AG04450 (cell line): ENCODE measurements at places on chromosomes 7 and 10.

DNA sequence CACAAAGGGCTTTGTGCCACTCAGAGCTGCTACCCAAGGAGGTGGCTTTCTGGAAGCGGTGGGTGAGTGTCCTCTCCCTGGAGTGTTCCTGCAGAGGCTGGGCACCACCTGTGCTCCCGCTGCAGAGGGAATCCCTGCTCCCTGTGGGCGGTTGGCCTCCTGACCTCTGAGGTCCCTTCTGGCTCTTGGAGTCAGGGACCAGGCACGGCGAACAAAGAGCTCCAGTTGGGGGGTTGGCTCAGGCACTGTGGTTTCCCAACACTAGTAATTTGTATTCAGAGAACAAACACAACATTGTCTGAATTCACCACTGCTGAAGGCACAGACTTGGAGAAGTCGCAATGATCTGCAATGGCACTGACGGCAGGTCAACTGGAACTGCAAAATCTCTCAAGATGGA lies 328.9 kb downstream of the PRPF18 start:
- DNase-seq = no peak

DNA sequence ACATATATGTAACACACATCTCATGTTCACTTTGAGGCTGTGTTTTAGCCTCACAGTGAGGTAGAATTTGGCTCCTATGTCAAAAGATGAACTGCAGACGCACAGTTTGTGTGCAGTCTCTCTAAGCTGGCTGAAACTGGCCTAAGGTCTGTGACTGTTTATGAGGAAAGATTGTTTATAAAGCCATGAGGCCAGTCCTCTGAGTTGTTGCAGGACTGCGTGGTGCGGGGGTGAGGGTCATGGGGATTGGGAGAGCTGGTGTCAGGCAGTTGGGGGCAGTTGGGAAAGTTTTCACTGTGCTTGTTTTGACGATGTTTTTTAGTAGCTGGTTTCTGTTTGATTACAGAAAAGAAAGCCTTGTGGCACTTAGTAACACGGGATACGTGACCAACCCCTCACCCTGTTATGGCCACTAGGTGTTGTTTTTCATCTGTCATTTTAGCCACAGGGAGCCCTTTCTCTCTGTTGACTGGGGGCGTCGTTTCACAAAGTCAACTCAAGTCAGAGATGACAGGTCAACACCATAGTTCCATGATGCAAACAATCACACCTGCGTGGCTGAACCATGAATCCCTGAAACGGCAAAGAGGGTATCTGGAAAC lies 310.9 kb downstream of the CCDC3 start:
- no peak for DNase-seq

- DNase-seq = no peak
Observed at GRCh38 chr10:59268460-59268859, 92.0 kb downstream of the PHYHIPL start.

- DNase-seq = no peak
Observed at GRCh38 chr10:80536361-80536835, 1.3 kb upstream of the SH2D4B start.

GRCh38 chr7:126790763-126791162 lies 462.0 kb downstream of the GRM8 start:
- DNase-seq = no peak

GRCh38 chr10:58384095-58384494 lies 1.1 kb upstream of the TFAM start:
- DNase-seq = no peak

- DNase-seq = no peak
Observed at GRCh38 chr7:32094516-32094915, 24.3 kb upstream of the PDE1C start.

GRCh38 chr10:76125900-76126299 lies 694.5 kb downstream of the LRMDA start:
- no peak for DNase-seq

DNA sequence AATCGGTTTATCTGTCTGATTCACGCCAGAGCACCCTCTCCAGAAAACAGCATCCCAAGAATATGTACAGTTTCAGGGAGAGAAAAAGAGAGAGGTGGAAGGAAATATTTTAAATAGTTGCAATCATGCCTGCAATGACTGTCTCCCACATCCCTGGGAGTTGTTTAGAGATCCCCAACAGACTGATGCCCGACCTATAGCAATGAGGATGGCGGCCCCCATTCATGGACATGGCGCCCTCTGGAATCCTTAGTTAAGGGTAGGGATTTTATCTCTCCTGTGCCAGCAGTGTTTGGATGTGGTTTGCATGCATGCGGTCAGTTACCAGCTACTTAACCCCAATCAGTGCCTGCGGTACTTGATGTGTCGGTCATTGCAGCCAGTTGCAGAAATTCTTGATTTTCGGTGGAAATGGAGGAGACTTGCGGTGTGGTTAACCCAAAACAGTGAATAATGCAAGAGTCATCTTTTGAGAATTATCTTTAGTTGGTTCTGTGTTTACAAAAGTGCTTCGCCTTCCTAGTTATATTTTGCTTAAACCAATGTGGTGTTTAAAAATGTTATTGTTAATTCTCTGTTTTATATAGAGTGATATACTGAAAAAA lies 186.0 kb upstream of the TCF7L2 start:
- DNase-seq = peak; percentile 51

DNA sequence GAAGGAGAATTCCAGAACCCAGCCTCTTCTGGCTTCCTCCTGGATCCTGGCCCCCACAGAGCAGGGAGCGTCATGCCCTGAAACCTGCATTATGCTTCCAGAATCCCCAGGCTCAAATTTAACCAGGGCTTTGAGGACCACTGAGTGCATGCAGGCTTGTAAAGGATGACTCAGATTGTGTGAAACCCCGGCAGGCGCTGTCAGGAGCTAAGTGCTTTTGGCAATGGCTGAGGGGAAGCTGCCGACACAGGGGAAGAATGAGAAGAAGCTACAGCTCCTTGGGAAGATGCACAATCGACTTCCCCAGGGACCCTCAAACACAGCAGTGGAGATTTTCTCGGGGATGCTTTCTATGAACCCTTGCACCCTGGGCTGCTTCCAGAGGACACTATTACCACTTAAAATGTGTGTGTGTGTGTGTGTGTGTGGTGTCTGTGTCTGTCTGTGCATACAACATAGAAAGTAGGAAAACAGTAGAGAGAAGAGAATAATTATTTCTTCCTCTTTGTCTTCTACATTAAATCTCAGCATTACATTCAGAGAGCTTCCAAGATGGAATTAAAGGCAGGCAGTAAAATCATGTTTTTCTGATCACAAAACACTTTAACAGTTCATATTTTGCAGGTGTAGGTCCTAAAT lies 183.5 kb upstream of the INHBA start:
- peak; percentile 66 for DNase-seq

DNA sequence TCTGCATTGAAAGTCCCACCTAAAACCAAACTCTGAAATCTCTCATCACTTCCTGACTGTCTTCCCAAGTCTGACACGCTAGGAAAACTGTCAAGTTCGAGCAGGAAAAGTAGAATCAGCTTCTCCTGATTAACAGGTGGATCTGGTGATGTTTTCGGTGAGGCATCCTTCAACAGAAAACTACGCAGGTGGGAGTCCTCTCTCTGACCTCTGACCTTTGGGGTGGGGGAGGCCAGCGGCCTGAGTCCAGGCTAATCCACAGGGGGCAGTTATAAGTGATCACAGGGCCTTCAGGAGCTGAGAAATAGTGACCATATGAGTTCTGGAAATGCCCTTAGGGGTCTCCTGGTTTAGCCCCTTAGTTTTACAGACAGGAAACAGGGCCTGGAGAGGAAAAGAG lies 13.4 kb upstream of the NPFFR1 start:
- no peak for DNase-seq

- peak; percentile 11 for DNase-seq
Observed at GRCh38 chr10:129622736-129623135, 155.7 kb downstream of the MGMT start.

DNA sequence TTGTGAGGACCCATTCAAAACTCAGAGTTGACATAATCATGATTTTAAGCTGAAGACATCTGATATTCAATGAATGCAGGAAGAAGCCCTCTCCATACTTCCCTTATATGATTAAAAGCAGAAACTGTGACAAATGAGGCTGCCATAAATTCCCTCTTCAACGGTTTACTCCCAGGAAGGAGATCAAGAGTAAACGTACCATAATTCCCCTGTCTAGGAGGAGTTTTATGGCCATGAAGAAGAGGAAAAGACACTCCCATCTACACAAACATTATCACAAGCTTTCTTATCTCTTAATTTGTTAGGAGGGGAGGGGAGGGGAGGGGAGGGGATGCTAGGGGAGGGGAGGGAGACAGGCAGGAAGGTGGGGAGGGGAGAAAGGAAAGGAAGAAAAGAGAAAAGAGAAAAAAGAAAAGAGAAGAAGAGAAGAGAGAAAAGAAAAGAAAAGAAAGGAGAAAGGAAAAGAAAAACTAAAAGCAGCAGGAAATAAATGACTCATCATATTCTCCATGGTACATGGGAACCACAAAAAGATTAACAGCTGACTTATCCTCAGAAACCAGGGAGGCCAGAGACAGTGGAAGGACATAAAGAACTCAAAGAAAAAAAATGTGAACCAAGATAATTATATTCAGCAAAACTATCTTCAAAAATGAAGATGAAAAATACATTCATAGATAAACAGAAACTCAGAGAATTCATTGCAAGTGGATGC lies 121.6 kb downstream of the ALOX5 start:
- no peak for DNase-seq

- no peak for DNase-seq
Observed at GRCh38 chr10:79433324-79434222, 11.9 kb downstream of the ZCCHC24 start.

- DNase-seq = peak; percentile 83
Observed at GRCh38 chr10:14959221-14960057, at the start of gene MEIG1. TSS of gene MEIG1 (plus strand) at chr10:14959388. CDS start at chr10:14966469, 7,081 bp downstream.

DNA sequence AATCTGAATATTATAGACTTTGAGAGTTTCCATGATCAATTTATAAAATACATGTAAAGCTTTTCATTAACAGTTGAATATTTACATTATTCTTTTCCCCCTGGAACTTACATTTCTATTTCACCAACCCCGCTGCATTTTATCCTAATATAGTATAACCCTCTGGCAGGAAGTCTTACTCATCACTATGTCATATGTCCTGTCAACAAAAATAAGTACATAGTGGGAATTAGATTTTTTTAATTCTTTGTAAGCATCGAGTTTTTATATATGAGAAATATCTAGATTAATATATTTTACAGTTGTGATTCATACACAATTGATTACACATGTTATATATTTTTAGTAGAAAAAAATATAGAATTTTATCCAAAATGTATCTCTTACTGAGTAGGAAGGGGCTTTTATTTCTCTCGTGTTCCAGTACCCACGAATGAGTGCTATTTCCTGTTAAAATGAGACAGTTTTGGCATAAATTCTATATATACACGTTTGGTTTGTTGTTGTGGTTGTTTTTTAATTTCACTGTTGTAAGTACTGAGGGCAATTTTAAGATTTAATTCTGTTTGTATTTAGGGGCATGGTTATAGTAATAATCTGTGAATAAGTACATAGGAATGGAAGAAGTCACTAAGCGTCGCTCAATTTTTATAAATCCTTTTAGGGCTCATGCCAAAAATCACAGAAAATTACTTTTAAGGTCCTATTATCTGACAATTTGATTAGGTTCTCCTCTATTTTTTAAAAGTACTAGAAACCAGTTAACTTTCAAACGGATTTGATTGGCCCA lies 87.1 kb downstream of the HECW1 start:
- peak; percentile 7 for DNase-seq

DNA sequence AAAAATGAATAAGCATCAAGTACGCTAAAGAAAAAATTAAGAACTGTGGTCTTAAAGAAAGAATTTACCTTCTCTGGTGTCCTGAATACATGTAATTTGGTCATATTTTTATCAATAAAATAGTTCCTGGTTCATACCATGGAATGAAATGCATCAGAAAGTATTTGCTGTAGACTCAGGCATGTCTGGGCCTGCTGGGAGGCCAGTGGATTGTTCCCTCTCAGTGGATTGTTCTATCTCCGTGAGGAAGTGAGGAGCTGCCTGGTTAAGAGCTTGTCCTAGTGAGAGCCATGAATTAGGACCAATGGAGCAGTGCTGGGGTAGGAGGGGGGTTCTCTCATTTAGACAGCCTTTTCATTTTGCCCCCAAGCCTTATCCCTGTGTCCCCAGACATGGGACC lies 211.7 kb upstream of the HABP2 start:
- DNase-seq = no peak

DNA sequence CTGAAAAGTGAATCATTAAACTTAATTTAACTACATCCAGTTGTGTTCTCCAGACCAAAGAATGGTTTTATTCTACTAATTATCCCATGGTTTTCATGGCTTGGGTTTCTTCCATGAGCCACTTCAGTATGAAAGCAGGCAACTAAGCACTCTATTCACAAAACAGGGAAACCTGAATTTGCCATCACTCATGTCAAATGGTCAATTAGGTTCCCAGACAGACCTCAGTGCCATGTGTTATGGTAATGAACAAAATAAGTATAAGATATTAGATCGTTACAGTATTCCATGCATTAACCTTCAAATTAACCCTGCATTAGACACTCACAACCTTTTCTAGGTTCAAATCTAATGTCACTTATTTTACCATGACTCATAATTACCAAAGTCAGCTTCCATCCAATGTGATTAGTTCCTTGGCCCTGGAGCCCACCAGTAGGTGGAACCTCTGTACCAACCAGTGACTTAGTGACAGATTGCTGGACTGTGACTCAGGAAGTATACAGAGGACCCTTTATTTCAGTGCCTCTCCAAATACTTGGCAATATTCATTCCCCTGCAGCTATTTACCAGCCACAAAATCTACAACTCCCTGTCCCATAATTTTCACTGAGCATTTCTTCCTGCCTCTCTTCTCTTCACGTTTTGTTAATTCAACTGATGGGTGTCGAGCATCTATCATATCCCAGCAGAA lies 1270.2 kb upstream of the SORCS1 start:
- no peak for DNase-seq

GRCh38 chr7:124462249-124462648 lies 303.3 kb downstream of the GPR37 start:
- peak; percentile 60 for DNase-seq

DNA sequence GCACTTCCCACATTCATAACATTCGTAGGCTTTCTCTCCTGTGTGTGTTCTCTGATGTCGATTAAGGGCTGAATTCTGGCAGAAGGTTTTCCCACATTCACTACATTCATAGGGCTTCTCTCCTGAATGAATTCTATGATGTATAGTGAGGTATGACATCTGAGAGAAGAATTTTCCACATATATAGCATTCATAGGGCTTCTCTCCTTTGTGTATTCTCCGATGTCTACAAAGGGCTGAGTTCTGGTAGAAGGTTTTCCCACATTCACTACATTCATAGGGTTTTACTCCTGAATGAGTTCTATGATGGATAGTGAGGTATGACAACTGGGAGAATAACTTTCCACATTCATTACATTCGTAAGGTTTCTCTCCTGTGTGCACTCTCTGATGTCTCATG lies 15.6 kb downstream of the ZNF12 start:
- DNase-seq = no peak

DNA sequence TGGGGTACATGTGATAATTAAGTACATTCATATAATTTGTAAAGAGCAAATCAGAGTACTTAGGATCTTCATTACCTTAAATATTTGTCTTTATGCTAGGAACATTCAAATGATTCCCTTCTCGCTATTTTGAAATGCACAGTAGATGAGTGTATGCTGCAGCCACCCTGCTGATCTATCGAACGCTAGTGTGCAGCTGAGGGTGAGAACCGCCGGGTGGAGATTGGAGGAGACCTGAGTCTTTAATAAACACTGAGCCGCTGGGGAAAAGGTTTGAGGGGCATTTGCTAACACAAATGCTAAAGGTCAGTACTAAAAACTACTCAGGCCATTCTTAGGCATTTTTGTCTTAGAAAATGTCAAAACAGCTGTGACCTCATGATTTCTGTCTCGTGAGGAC lies 148.0 kb downstream of the DPP6 start:
- DNase-seq = no peak
